ENCODE measurements at places on chromosomes 4 and X. TPM values are rescaled to one million over a fixed set of nuclear protein-coding genes. Genes with fewer than 3 reads are reported as not detected.

DNA sequence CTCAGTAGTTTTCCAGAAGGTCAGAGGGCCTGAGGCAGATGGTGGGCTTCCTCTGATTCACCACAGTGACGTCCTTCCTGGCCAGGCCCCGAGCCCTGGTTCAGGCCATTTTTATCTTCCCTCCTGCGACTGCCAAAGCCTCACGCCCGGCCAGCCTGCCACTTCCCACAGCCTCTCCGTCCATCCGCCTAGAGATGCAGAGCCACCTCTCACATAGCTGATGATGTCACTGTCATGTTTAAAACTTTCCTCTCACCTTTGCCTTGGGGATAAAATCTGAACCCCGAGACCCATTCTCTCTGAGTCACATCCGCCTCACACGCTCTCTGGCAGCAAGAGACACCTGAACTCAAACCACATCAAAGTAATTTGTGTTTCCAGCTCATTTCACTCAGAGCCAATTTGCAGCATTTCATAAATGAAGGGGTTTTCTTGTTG, 175.3 kb downstream of the QDPR start:
- no peak for DNase-seq

DNA sequence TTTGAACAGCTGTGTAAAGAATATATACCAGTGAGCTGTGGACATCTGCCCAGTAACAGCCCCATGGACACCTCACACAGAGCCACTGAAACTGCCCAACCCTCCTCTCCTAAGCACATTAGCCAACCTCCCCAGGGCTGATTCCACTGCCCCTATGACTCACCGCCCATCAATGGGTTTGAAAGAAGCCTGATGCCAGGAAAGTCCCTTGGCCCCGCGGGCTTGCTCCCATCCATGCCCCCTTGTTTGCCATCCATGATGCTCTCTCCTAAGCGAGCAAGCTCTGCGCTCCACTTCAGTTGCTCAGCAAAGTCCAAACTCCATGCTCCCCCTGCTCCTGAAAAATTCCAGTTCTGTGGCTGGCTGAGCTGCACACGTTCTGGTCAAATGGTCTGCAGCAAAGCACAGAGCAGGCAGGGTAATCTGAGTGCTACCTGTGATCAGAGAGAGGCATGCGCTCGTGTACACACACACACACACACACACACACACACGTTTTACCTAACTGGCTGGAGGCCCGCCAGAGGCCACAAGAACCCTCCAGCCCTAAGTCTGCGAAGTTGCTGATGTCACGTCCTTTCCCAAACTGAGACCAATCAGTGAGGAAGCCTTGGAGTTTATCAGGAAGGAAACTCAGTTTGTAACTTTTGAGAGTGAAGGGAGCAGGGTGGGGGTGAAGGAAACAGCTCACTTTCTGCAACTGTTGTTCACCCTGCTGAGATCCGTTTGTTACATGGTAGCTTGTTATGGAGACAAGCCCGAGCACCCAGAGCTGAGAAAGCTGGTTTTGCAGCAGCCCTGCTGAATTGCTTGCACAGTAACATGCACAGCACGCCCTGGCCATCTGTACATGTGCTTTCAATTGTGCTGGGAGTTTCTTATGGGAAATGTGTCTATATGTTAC, at the start of gene ASB9:
Gene ASB9, minus strand, starts transcription at position 466 of the 904 bp plus-strand sequence. Its CDS starts 209 bp downstream, at position 257.
- no peak for DNase-seq

GRCh38 chr4:84455697-84456096, 43.4 kb downstream of the NKX6-1 start:
- DNase-seq = no peak

GRCh38 chr4:3730422-3731190, 35.6 kb upstream of the ADRA2C start:
- no peak for DNase-seq

- no peak for DNase-seq
These were observed 75.8 kb upstream of the ATP6AP2 start for GRCh38 chrX:40504801-40505605.

- no peak for DNase-seq
These were observed 41.9 kb upstream of the NSG1 start for GRCh38 chr4:4344915-4345527.

DNA sequence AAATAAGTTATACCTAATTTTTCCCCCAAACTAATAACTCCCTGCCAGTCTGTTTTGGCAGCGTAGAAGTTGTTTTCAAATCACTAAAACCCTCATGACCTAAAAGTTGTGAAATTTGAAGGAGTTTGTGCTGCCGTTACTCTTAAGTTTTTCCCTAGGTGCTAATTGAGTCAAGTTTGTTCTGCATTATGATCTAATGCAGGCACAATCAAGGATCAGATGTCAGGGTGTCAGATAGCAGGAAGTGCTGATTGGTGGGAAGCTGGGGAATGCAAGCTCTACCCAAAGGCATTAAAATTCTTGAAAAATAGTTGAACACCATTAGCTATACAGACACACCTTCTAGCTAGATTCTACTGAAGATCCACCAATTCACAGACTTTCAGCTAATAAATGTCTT, 51.9 kb downstream of the ARX start:
- no peak for DNase-seq

DNA sequence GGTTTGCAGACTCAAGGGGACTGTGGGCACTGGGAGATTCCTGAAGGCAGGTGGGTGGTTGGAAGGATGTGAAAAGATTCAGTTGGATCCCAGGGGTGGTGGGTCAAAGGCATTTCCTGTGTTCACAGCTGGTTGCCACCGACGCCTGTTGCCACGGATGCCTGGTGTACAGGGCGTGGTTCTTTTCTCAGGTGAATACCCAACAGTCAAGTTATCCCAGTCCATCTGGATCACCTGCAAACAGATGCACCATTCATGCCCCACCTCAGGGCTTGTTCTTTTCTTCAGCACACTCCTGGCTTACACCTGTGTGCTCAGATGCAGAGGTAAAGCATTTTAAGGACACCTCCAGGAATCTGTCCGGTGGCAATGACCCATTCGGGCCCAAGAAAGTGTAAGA, 55.8 kb upstream of the SHOX start:
- no peak for DNase-seq

- no peak for DNase-seq
These were observed 360.2 kb downstream of the ZIC3 start for GRCh38 chrX:137926090-137926489.

DNA sequence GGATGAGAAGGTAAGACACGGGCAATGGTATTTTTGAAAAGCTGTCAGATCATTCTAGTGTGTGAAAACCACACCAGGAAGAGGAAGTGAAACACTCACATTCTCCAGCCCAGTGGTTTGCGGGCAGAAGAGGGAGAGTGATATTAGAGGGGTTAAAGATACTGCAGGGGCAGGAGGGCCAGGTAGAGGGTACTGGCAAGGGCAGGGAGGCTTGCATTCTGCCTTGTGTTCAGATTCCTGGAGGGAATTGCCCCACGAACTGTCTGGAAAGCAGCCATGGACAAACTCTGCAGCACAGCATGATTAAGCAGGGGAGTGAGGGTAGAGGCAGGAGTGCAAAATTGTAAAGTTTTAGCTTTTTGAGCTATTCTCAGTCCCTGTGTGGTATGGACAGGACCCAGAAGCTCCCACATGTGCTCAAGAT, 30.9 kb downstream of the NIPAL1 start:
- DNase-seq = no peak

DNA sequence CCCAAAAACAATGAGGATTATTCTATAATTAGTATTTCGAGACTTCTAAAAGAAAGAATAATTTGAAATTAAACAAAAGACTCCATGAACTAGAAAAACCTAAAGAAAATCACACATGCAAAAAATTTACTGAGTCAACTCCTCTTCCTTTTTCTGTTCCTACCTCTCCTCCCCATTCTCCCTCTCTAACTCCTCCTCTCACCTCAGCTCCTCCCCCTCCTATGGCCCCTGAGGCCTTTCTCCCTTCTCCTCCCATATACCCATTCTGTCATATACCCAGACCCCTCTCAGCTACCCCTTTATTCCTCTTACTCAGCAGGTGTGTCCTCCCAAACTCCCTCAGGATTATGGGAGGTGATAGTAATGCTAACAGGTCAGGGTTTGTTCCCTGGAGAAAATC, 57.4 kb downstream of the SERTM2 start:
- no peak for DNase-seq

DNA sequence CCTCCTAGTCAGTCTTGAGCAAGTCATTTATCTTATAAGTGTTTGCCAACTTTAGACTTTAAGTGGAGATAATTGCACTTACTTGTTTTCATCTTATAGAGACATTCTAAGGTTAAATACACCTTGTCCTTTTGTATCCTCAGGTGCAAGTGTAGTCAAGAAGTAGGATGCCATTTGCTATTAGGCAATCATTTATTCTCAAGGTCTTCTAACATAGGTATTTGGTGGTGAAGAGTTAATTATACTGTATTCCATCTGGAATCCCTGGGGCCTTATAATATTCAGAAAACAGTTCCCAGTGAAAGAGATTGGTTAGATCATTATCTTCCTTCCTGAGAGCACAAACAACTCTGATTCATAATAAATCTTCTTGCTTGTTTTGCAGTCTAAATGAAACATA, 23.7 kb downstream of the SULT1E1 start:
- no peak for DNase-seq

GRCh38 chrX:129510331-129510730, 13.0 kb downstream of the SMARCA1 start:
- no peak for DNase-seq

- no peak for DNase-seq
These were observed 281.0 kb downstream of the LDB2 start for GRCh38 chr4:16617435-16617834.

GRCh38 chrX:95626748-95627147, 1057.9 kb upstream of the DIAPH2 start:
- no peak for DNase-seq

GRCh38 chr4:174449944-174450785, 72.1 kb downstream of the HPGD start:
- no peak for DNase-seq

GRCh38 chr4:99507349-99507748, 3.5 kb upstream of the C4orf17 start:
- DNase-seq = no peak

DNA sequence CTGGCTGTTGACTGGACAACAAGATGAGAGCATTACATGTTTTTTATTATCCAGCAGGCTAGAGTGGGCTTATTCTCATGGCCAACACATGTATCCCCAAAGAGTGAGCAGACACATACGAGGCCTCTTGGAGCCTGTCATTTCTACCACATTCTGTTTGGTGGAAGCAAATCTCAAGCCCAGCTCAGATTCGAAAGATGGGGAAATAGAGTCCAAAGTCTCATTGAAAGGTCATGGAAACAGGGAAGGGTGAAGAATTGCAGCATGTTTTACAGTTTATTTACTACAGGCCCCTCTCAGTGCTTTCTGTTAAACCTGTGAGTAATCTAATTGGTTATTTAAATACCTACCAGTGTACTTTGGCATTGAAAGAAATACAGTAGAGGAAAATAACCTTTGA, 108.6 kb downstream of the FRAS1 start:
- no peak for DNase-seq

- DNase-seq = no peak
These were observed 512.0 kb upstream of the NR3C2 start for GRCh38 chr4:148954011-148954749.

DNA sequence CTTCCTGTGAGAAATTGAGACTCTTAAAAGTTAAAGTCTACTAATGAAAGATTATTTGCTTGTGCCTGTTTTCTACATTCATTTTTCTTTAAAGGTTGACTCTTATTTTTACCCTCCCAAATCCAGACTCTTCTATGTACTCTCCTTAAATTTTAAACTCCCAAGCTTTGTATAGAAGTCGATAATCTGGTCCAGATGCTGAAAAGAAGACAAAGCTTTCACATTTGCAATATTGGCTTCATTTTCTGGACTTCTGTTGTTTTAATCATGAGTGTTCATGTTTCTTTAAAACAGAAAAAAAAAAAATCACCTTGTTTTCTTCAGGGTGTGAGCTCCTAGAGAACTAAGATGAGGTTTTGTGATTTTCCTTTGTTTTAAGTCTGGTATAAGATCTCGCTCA, 53.2 kb upstream of the TBC1D14 start:
- DNase-seq = no peak

- peak; percentile 93 for DNase-seq
These were observed 82.9 kb downstream of the STOX2 start for GRCh38 chr4:183987987-183988392.

- DNase-seq = no peak
These were observed 13.2 kb upstream of the SOD3 start for GRCh38 chr4:24781999-24782745.

GRCh38 chrX:57674861-57675260, 5.2 kb downstream of the NLRP2B start:
- DNase-seq = no peak

DNA sequence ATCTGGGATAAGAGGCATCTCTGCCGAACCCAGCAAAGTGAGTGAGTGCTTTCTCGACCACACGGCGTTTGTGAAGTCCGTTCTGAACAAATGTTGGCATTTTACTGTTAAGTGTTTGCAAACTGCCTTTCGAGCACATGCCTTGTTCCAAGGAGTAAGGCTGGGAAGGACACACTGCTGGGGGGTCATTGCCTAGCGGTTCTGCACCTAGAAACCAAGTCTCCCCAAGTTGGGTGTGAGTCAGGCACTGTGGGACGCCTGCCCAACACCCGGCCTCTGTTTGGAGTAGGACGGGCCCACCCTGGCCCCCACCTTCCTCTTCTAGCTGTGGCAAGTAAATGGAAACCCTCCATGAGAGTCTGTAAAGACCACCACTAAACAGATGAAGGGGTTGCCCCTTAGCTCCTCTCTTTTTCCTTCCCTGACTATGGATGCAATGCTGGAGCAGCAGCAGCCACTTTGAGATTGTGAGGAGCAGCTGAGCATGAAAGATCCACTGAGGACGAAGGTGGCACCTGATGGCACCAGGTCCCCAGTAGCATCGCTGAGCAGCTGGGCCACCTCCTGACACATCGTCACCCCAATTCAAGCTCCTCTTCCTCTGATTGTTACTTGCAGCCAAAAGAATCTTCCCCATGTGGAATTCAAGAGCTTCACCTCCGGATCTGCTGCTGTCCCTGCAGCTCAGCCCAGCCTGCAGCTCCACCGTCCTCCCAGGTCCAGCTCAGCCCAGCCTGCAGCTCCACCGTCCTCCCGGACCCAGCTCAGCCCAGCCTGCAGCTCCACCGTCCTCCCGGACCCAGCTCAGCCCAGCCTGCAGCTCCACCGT, 6.3 kb downstream of the CPLX1 start:
- DNase-seq = no peak

DNA sequence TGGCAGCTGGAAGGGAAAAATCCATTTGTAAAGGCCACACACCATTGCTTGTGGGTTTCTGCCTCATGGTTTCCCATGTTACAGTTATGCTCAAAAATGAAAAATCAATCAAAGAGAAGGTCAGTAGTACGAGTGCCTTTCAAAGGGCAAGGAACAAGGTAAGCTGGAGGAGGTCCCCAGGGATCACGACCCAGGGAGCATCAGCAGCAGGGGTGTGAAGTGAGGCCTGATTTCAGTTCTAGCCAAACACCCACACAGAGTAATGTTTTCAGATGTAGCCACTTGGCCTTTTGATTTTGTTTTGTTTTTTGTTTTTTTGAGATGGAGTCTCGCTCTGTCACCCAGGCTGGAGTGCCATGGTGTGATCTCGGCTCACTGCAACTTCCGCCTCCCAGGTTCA, 69.4 kb upstream of the AFAP1 start:
- DNase-seq = no peak

- DNase-seq = peak; percentile 63
These were observed 812 bp upstream of the KDM6A start for GRCh38 chrX:44871931-44872820.

The NEUROG2 gene
- not detected for total RNA-seq

The SSX1 gene
- not detected for total RNA-seq

The CYBB gene
- total RNA-seq = 4.4 TPM

The NDST4 gene
- not detected for total RNA-seq

The H2BW2 gene
- not detected for total RNA-seq

The PCSK1N gene
- 4.3 TPM for total RNA-seq

The LIN54 gene
- 4.8 TPM for total RNA-seq

The CYTL1 gene
- not detected for total RNA-seq

The ASMT gene
- not detected for total RNA-seq

The TREX2 gene
- not detected for total RNA-seq

The NPFFR2 gene
- not detected for total RNA-seq
